Vagina (tissue), 2 donors: ENCODE measurements at places on chromosomes 6 and 20. TPM values are rescaled to one million over a fixed set of nuclear protein-coding genes. Genes with fewer than 3 reads are reported as not detected.

DEFB132 gene
- not detected for total RNA-seq

DNA sequence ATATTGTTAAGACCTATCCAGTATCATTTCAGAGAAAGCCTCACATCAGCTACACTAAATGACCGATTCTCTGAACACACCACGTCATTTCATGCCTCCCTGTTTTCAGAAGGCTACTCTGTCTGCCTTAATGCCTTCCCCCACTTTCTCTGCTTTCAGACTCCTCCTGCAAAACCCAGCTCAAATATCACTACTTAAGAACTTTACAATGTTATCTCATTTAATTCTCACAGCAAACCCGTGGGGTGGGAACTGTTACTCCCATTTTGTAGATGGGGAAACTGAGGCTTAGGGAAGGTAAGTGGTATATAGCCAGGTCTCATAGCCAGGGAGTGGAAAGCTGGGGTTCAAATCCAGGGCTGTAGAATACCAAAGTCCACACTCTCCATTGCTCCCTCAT lies 2.8 kb downstream of the CYP24A1 start:
- no peak for DNase-seq
- no peaks in the 10 kb centered on the region for H3K36me3 ChIP-seq
- H3K4me1 ChIP-seq: peaks cover 26% of the 10 kb centered on the region
- no peaks in the 10 kb centered on the region for H3K27me3 ChIP-seq
- no peak overlapping the region for H3K27ac ChIP-seq
- no peak overlapping the region for H3K4me3 ChIP-seq

DNA sequence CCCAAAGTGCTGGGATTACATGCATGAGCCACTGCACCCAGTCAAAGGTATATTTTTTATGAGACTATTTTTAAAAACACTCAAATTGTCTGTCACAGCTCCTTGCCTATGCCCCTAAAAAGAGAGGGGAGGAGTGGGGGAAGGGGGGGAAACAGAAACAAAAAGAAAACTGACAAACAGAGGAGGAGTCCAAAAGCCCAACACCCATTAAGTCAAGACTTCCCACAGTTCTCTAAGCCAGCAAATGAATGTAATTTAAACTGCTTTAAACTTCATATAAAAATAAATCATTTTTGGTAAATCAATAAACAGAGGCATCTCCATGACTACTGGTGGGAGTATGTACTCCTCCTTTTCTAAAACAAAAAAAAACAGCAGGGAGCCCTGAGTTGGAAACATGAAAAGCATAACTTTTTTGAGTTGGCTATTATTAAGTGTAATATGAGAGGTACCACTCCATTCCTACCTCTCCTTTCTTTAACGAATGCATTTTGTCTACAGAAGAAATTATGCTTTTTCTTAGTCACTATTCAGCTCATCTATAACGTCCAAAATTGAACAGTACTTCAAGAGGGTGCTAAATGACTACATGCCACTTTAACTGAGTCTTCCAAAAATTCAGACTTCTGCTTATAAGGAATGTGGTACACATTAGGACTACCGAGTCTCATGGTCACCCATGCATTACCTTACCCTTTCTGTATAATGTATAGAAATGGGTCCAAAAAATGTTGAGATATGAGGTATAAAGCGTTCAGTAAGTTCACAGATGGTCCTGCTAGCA lies 119.0 kb upstream of the PRSS16 start:
- H3K36me3 ChIP-seq: no peaks in the 10 kb centered on the region
- no peaks in the 10 kb centered on the region for H3K27me3 ChIP-seq
- H3K4me3 ChIP-seq: no peak overlapping the region

- H3K27ac ChIP-seq: no peak overlapping the region
- no peaks in the 10 kb centered on the region for H3K4me1 ChIP-seq
- no peak for DNase-seq
- no peak overlapping the region for H3K4me3 ChIP-seq
- no peaks in the 10 kb centered on the region for H3K36me3 ChIP-seq
Observed at GRCh38 chr6:70157086-70157485, 145.8 kb downstream of the COL9A1 start.

DNA sequence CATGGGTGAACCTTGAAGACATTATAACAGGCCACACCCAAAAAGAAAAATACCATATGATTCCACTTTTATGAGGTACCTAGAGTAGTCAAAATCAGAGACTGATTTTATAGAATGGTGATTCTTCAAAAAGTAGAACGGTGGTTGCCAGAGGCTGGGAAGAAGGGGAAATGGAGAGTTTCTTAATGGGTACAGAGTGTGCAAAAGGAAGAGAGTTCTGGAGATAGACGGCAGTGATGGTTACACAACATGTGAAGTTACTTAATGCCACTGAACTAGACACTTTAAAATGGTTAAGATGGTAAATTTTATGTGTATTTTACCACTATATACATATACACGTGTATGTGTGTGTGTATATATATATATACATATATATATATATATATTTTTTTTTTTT lies 80.8 kb downstream of the PRND start:
- no peak overlapping the region for H3K27ac ChIP-seq
- H3K27me3 ChIP-seq: no peaks in the 10 kb centered on the region
- H3K36me3 ChIP-seq: no peaks in the 10 kb centered on the region
- no peak for DNase-seq
- no peaks in the 10 kb centered on the region for H3K4me1 ChIP-seq

DNA sequence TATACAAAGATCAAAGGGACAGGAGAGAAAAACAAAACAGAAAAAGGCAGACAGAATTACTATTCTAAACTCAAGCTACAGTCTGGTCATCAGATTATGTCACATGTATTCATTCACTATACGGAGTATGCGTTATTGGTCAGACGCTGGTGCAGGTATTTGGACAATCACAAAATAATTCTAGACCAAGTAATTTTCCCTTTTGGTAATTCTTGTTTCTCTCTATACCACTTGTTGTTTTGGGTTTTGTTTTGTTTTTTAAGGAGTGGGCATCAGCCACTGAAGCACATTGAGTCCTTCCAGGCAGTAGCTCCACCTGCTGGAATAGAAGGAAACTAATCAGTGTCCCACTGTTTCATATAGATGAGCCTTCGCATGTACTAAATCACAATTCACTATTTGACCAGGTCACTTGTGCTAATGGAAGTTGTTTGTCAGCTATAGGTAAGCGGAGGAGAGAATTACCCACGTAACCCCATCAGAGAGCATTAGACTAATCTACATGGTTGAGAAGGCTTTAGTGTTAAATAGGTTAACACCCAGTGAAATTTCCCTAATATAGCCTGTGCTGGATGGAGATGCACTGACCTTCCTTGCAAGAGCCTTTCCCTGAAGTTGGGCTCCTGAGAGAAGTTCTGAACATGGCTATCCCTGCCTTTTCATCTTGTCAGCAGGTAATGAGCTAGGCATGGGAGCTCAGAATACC lies 77.9 kb downstream of the TNFAIP3 start:
- H3K27ac ChIP-seq: no peak overlapping the region
- no peaks in the 10 kb centered on the region for H3K27me3 ChIP-seq
- H3K4me1 ChIP-seq: no peaks in the 10 kb centered on the region
- no peaks in the 10 kb centered on the region for H3K36me3 ChIP-seq
- peak overlapping the region; percentile 4 for H3K4me3 ChIP-seq
